ENCODE measurements at places on chromosomes 7 and 10.

DNA sequence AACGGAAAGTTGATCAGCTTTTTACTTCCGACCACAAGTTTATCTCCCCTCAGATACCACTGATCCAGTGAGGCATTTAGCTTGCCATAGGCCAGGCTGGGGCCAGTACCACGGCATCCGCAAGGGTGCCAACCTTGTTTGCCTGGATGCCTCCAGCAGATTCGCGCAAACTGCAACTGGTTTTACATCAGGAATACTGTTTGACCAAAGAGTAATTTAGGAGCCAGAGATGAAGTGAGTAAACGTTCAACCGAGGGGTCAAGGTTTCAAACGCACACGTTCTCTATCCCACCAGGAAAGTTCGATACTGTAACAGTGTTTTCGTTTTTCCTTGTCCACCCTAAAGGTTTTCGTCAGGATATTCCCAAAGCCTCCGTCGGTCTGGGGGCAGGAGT lies 266 bp upstream of the MDFIC start:
- DNase-seq, result peak; percentile 32

- DNase-seq, result no peak
Observed at GRCh38 chr10:129390147-129390546, 76.9 kb upstream of the MGMT start.

GRCh38 chr7:107469929-107470328 lies at the start of gene GPR22:
Gene GPR22 (plus strand): TSS chr7:107470057. CDS start chr7:107474061, 4,004 bp downstream.
- DNase-seq, result no peak

DNA sequence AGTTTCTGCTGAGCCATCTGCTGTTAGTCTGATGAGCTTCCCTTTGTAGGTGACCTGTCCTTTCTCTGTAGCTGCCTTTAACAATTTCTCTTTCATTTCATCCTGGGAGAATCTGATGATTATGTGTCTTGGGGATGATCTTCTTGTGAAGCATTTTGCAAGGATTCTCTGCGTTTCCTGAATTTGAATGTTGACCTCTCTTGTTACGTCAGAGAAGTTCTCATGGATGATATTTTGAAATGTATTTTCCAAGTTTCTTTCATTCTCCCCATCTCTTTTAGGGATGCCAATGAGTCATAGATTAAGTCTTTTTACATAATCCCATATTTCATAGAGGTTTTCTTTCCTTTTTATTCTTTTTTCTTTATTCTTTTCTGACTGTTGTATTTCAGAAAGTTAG lies 184.2 kb upstream of the BET1 start:
- no peak for DNase-seq

- no peak for DNase-seq
Observed at GRCh38 chr7:80618096-80618495, 20.3 kb upstream of the CD36 start.

DNA sequence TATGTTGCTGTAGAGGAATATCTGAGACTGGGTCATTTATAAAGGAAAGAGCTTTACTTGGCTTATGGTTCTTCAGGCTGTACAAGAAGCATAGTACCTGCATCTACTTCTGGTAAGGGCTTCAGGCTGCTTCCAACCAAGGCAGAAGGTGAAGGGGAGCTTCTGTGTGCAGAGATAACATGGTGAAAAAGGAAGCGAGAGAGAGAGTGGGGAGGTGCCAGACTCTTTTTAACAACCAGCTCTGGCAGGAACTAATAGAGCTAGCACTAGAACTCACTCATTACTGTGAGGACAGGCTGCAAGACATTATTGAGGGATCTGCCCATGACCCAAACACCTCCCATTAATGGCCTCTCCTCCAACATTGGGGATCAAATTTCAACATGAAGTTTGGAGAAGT lies 94.5 kb downstream of the KIF20B start:
- DNase-seq, result no peak

- DNase-seq, result no peak
Observed at GRCh38 chr7:154844499-154844898, 158.4 kb downstream of the PAXIP1 start.

DNA sequence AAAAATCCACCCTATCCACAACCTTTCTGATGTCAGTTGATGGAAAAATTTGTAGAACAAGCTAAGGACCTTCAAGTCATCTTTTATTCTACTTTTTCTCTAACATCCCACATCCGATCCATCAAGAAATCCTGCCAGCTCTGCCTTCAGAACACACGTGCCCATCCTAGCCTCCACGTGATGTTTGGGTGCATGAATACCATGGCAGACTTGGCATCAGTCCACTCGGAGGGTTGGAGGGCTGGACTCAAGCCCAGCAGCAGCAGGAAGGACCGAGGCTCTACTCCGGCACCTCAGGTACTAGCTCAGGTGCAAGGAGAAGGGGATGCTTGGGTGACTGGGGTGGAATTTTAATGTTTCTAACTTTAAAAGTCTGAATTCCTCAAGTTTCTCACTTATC lies 428.6 kb downstream of the DPP6 start:
- DNase-seq, result no peak

DNA sequence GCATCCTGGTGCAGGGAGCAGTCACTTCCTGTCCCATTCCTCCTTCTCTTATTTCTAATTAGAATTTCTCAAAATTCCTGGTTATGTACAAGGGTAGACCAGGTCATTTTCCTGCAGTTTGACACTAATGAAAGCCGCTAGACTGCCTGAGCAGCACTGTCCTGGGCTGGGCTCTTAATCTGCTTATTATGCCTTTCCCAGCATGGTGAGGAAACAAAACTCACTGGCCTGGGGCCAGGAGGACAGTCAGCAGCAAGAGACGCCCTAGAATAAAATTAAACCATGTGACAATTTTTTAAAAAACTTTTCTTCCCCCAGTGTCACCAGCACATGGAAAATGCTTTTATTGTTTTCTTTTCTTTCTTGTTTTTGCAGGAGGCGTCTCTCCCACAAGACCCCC lies 647.5 kb downstream of the TYW1 start:
- no peak for DNase-seq

GRCh38 chr10:62690703-62691102 lies 113.8 kb upstream of the ADO start:
- DNase-seq, result no peak

DNA sequence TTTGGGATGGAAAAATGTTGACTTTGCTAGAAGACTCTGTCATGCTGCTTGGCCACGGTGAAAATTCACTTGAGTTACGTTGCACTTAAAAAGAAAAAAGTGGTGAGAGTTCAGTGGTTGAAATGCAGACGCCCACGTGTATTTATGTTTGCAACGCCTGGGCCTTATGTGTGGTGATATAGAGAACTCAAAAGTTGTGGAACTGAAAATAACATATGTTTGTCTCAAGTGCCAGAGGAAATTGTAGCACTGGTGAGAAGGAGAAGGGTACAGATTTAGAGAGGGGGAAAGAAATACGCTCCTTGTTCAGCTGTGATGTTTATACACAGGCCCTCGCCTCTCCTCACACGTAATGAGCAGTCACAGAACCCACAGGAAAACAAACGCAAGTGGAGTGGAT lies 73.6 kb downstream of the EMX2 start:
- DNase-seq, result no peak

- DNase-seq, result no peak
Observed at GRCh38 chr10:100945754-100946153, 23.6 kb upstream of the SEMA4G start.

DNA sequence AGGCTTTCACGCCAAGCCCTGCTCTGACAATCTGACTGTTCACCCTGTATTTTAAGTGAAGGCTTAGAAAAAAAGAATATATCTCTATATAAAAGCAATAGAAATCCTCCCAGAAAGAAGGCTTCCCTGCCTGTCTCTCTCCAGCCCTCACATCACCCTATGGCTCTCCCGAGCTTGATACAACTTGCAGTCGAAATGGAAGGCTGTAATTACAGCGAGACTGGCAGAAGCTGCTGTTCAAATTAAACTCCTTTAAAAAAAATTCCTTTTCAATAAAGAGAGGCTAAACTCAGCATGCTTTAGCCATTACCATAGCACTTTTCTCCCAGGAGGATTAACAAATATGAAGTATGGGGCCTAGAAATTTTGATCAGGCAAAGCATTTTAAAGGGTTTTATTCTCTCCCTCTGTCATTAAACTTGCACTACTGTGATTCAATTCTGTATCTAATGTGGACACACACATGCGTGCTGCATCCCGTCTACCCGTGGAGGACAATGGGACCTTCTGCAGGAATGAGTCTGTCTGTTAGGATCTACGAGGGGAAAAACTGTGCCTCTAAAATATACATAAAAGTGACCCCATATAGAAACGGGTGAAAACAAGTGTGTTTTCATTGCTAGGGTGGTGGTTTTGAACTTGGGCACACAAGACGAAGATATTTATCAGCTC lies 223.8 kb downstream of the USP6NL start:
- no peak for DNase-seq

DNA sequence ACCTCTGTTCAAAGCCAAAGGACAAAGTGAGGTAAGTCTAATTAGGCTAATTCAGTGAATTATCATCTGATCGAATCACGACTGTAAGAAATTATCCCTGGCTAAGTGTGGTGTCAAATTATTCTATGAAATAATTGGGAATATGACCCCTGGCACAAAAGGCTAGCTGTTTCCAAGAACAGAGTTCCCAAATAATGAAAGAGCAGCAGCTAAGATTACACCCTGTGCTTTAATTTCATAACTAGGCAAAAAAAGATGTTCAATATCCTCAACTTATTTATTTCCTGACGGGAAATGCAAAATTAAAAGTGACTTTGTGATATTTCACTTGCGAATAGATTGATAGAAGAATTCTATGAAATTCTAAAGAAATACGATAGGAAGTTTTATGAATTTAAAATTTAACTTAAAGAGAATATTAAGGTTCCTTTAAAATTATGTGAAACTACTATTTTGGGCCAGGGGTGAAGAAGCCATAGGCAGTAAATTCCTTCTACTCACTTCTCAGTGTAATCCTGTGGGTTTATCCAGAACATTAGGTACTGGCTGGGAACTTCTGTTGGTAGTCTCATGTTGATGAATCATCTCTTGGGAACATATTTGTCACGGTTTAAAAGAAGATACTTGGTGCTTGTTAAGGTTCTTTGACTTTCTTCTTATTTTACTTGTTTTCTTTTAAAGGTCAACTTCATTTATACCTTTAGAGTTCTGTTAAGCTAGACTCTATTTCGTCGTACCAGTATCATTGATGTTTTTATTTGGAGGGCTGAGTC lies 148.5 kb downstream of the POLR1F start:
- no peak for DNase-seq

- DNase-seq, result no peak
Observed at GRCh38 chr10:4947635-4948596, 15.3 kb upstream of the AKR1C1 start.

- DNase-seq, result no peak
Observed at GRCh38 chr7:44975331-44976039, 3.3 kb downstream of the MYO1G start.

GRCh38 chr10:79056361-79056735 lies 12.4 kb upstream of the ZMIZ1 start:
- no peak for DNase-seq

DNA sequence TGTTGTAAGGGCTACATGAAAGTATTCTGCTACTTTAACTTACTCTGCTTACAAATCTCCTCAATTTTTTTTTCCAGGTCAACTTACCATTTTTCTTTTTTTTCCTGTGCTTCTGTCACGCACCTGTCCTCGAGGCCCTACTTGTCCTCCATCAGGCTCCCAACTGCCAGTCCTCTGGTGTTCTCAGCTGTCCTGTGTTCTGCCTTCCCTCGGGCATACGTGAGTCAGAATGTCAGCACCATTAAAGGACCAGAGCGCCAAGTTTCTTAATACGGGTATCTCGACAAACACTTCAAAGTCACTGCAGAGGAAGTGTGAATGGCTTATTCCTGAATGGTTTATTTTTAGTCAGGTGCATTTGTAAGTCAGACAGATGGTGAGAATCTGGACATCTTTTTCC lies at the start of gene TEX47:
Gene TEX47 (minus strand): TSS at position 185 of the 400 bp plus-strand sequence. CDS start 795 bp downstream, outside the sequence.
- DNase-seq, result no peak

DNA sequence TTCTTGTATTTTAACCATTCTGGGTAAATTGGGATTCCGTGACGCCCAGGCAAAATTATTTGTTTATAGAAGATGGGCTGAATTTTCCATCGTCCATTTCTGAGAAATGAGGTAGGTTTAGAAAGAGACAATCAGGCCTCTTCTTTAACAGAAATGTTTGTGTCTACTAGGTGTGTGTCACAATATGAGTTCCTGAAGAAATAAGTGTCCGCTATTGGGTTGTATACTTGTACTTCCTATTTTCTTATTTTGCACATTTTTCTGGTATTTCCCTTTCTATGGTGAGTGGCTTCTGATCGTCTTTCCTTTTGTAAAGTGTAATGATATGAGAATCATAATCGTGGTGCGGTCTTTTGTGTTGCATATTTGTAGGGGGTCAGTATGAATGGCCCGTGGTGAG lies 83.9 kb downstream of the TCF7L2 start:
- DNase-seq, result no peak

GRCh38 chr10:30793093-30793492 lies 163.5 kb upstream of the LYZL2 start:
- DNase-seq, result no peak

DNA sequence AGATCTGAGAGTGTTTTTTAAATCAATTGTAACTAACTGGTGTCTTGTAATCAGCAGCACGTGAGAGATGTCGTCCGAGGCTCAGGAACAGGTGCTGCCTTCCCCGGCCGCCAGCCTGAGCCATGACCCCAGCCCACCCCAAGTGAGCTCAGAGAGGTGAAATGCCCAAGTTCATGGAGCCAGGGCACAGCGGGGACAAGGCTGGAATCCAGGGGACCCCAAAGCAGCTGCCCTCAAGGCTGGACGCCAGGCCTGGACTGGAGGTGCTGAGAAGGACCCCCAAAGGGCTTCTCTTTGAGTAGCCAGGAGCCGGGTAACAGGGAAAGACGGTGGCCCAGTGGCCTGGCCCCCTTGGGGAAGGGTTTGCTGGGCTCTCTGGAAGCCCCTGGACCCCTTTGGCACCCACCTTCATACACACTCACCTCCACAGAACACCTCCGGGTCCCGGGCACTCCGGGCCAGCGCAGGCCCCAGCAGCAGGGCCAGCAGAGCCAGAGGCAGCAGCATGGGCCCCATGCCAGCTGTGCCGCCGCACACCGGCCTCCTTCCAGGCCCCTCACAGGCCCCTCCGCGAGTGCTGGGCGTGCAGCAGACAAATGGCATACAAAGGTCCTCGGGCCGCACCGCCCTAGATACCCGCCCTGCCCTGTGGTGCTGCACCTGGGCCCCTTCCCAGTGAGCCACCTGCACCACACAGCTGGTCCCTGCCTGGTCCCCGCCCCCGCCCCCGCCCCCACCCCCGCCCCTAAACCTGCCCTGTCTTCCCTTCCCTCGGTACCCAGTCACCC lies 24.0 kb upstream of the CNPY1 start:
- DNase-seq, result no peak
